Stimulated activated CD8-positive, alpha-beta memory T cell treated with anti-CD3 and anti-CD28 coated beads, Interleukin-4, amount 100 ng/mL, for 1 hour (primary cell): ENCODE measurements at places on chromosomes 2 and 18.

DNA sequence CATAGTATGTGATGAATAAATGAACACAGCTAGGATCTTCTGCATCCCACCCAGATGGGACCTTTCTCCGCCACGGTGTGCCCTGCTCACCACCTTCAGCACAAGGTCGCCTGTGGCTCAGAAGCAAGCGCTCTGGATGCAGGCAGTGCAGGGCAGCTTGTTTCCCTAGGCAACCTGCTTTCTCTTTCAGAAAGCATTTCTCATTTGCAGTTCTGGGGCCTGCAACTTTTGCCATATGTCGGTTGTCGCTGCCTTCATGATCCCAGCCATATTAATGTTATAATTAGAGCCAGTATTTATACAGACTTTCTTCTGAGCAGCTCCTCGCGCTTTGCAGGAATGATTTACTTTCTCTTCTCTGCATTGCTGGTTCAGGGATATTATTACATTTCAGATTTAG lies 692.8 kb downstream of the RNF144A start:
- DNase-seq = no peak

DNA sequence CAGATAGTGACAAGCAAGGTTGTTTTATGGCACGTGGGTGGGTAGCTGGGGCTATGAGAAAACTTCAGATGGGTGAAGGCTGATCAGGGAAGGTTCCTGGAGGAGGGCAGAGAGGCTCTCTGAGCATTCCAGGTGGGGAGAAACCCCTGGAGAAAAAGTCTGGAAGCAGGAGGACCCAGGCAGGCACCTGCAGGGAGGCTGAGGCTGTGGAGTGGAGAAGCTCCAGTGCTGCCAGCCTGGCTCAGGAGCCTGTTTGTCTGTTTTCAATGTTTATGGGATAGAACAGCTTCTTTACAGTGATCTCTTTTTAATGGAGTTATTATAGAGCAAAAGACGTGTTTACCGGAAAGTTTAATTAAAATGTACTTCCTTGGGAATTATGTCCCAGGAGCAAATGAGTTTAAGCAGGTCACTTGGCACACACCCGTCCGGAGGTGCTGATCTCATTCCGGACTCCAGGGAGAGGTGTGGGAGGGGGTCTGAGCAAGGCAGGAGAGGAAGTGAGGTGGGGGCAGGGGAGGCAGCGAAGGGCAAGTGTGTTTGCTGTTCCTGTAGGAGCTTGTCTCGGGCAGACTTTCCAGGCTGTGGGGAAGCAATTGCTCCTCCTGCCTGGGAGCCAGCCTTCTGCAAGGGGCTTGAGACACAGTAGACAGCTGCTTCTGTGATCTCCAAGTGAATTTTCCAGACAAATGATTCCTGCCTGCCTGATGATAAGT lies 239.5 kb downstream of the MYCN start:
- DNase-seq = no peak

DNA sequence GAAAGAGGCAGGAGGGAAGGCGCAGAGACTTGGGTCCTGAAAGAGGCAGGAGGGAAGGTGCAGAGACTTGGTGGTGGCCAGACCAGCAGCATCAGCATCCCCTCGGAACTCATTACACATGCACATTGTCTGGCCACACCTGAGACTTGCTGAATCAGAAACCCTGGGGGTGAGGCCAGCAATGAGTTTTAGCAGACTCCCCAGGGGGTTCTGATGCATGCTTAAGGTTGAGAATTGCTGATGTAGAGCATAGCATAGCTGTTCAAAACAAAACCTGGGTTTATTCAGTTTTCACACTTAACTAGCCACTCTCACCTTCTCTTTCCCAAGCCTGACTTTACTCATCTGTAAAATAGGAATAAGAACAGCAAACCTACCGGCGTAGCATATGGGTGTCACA lies 122.9 kb downstream of the MRO start:
- no peak for DNase-seq

GRCh38 chr2:145197944-145198343 lies 678.0 kb upstream of the ZEB2 start:
- DNase-seq = no peak

DNA sequence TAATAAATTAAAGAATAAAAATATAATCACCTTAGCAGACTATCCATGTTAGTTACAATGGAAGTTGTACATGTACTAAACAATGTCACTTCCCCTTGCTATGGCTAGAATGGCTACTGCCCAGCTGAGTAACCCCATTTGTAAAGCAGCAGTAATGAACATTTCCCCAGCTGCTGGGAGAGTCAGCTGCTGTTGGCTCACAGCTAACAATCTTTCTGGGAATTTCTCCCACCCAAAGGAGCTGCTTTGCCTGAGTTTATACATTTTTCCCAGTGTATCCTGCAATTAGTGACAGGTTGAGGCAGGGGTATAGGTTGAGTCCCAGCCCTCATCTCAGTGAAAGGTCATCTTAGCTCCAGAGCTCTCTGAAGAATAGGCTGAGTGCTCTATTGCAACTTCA lies 665.6 kb upstream of the KLHL29 start:
- no peak for DNase-seq

DNA sequence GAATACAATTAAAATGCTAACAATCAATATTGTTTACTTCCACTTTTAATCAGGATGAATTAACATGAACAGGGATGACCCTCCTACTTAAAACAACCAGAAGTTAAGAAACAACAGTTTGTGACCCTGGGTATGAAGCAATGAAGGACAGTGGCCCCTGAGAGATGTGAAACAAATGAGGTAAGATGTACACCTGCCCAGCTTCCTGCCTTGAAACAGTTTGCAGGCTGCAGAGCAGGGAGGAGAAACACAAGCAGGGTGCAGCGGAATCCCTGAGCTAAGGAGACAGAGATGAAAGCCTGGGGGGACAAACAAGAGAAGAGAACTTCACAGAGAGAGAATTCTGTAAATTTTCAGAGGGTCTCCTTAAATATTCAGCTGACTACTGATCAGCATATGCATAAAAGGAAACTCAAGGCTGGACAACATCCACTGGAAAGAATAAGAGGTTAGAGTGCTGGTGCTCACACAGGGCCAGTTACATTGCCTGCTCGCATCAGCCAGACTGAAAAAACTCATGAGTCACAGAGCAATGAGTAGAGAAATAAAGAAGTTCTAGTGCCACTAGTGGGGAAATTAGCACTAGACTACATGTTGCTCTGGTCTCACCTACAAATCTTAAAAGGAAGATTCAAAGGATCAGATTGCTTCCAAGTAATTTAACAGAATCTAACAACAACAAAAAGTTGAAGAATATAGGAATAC lies 106.4 kb downstream of the PID1 start:
- DNase-seq = no peak

DNA sequence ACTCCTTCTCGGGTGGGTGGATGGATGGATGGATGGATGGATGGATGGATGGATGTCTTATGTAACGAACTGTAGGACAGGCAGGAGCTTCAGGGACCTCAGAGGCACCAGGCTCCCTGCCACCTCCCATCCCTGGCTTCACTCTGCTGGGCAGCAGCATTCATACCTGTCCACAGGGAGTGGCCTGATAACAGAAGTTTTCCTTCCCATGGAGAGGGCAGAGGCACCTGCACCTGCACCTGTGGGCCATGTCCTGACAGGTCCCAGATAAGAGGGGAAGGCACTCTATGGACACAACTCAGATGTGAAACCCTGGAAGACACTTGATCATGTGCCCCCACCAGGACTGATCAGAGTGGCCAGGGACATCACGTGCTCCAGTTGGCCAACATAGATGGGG lies 142.3 kb downstream of the GBX2 start:
- DNase-seq = no peak

GRCh38 chr18:47953471-47953931 lies 23.0 kb upstream of the SMAD2 start:
- no peak for DNase-seq

DNA sequence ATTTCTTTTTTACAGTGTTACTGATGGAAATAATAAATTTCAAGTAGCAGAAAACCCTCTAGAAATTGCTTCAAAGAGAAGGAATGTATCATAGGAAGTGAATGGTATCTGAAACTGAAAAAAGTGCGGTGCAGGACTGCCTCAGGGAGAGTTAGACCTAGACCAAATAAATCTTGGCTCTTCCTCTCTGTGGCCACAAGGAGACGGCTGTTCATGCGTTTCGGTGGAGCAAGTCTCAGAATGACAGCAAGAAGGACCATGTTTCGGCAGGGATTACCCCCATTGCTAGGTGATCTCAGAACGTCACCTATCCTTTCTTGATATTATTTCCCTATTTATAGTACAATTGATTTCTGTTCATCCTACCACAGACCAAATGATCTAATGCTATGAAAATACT lies 522.3 kb downstream of the SOX11 start:
- no peak for DNase-seq

- DNase-seq = no peak
Observed at GRCh38 chr2:217749008-217749407, 253.8 kb downstream of the TNS1 start.

GRCh38 chr2:234714711-234715110 lies 217.8 kb upstream of the ARL4C start:
- no peak for DNase-seq

DNA sequence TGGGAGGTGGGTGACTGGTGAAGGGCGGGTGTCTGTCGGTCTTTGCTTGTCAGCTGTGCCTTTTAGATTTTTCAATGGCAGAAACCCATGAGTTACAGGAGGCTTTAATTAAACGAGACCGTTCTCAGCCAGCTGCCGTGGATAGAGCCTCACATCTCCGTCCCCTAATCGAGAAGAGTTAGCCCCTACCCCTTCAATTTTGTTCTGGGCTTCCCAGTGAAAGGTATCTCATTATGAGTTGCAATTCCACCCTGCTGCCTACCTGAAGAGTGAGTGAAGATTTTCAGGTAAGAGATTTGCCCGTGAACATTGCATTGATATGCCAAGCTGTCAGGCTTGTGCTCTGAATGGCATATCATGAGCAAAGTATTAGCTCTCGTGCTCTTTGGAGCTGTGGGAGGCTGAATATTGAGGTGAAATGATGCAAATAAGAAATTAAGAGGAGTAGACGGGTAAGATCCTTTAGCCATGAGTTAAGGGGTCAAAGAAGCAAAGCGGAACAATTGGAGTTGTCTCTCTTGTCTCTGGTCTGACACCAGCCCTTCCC lies 118.7 kb upstream of the MSTN start:
- no peak for DNase-seq

DNA sequence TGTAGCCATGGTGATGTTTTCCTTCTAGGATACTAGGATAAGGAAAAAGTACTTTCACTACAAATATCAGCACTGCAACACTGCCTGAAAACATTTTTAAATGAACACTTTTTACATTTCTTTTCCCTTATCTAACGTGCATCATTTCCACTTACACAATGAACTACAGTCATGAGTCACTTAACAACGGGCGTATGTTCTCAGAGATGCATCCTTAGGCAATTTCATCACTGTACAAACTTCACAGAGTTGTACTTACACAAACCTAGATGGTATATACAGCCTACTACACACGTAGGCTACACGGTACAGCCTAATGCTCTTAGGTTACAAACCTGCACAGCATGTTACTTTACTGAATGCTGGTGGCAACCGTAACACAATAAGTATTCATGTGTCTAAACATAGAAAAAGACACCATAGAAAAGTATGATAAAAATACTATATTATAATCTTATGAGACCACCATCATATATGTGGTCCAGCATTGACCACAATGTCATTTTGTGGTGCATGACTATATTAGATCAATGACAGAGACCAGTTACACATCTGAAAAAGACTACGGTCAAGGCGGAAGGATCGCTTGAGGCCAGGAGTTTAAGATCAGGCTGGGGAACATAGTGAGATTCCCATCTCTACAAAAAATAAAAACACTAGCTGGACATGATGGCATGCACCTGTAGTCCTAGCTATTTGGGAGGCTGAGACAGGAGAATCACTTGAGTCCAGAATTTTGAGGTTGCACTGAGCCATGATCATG lies 39.8 kb downstream of the WDR33 start:
- no peak for DNase-seq

GRCh38 chr2:226978300-226978699 lies 142.4 kb downstream of the RHBDD1 start:
- no peak for DNase-seq
